Lower lobe of right lung (tissue), 2 donors: ENCODE measurements at places on chromosomes 16 and 17. TPM values are rescaled to one million over a fixed set of nuclear protein-coding genes. Genes with fewer than 3 reads are reported as not detected.

The GRAP gene
- total RNA-seq = 8.5 TPM

DNA sequence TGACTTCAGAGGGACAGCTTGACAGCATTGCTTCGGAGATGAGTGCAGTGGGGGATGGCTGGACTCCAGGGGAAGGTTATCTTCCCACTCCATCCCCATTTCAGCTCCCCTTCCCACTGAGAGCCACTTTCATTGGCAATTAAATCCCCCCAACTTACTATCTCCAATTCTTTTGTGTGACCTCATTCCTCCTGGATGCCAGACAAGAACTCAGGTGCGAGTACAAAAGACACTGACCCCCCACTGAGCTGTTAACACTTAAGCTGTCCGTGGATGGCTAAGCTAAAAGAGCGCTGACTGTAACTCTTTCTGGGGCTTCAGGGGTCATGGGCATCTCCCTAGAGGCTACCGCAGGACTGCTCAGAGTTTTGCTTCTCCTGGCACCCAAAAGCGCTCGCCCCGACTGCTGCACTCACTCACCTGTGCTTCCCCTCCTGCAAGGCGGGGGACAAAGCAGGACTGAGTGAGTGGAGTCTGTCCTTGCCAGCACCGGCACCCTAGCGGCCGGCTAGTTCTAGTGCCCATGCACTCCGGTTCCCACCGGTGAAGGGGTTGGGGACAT lies 44.8 kb upstream of the FBXO47 start:
- H3K27ac ChIP-seq = no peak overlapping the region
- H3K4me3 ChIP-seq = no peak overlapping the region
- H3K36me3 ChIP-seq = no peaks in the 10 kb centered on the region
- H3K4me1 ChIP-seq = peaks cover 13% of the 10 kb centered on the region

GRCh38 chr16:1878256-1878655 lies 6.3 kb upstream of the MEIOB start:
- H3K27me3 ChIP-seq = peaks cover 31% of the 10 kb centered on the region
- H3K4me3 ChIP-seq = no peak overlapping the region
- H3K27ac ChIP-seq = no peak overlapping the region
- H3K4me1 ChIP-seq = no peaks in the 10 kb centered on the region
- DNase-seq = no peak
- H3K36me3 ChIP-seq = no peaks in the 10 kb centered on the region

- DNase-seq = no peak
- peaks cover 42% of the 10 kb centered on the region for H3K36me3 ChIP-seq
Observed at GRCh38 chr16:3474136-3474779, 21.0 kb downstream of the C16orf90 start.

DNA sequence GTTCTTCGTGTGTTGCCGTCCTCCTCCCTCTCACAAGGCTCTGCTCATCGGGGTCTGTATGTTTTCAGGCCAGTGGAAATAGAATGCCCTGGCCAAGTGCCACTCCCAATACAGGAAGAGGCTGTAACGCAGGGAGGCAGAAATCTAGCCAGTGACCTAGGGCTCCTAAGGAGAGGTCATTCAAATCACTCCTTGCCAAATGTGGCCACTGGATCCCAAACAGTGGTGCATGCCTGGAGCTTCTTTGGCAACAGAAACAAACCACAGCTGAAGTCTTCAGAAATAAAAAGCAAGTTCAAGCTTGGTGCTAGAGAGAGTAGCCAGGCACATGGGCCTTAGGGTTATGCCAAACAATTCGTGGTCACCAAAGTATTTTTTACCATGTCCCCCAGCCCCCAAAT lies 66.1 kb downstream of the SMG6 start:
- no peaks in the 10 kb centered on the region for H3K27me3 ChIP-seq
- DNase-seq = no peak
- H3K36me3 ChIP-seq = peaks cover 31% of the 10 kb centered on the region
- peaks cover 36% of the 10 kb centered on the region for H3K4me1 ChIP-seq
- no peak overlapping the region for H3K4me3 ChIP-seq

DNA sequence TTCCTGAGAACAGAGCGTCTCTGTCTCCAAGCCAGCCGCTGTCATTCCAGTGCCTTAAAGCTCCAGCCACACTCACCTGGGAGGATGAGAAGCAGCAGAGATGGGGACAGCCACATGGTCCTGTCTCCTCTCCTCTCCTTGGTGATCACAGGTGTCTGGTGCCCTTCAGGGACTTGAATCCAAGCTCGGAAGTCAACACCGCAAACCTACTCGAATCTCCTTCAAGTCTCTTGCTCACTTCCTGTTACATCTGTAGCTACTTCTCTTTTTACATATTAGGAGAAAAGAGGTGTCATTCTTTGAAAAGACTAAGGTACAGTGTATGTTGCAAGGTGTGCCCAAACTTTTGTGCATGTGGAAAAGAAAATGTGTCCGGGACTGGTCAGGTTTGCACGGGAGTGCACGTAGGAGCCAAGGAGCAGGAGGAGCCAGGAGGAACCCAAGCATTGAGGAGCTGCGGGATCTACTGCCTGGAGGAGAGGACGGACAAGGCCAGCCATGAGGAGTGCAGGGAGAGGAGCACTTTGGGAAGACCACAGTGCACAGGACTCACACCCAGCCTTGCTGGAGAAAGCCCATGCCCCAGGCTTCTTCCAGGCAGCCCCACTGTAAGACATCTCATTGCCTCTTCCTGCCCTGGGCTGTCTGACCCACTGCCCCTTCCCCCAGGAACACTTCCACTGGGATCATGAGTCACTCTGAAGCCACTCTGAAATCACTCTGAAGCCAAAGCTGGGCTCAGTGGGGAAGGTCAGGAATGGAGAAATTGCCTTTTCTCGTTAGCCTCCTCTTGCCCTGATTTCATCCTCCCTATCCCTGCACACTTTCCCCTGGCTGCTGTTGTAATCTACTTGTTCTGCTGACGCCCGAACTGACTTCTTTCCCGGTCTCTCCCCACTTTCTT lies at the start of gene CD300LD:
Gene CD300LD (minus strand): TSS at position 197 of the 904 bp plus-strand sequence. CDS start 81 bp downstream, at position 116.
- peaks cover 8% of the 10 kb centered on the region for H3K27me3 ChIP-seq
- H3K27ac ChIP-seq = no peak within 1 kb of the TSS
- no peak within 1 kb of the TSS for H3K4me3 ChIP-seq
- no peaks in the 10 kb centered on the region for H3K4me1 ChIP-seq

DNA sequence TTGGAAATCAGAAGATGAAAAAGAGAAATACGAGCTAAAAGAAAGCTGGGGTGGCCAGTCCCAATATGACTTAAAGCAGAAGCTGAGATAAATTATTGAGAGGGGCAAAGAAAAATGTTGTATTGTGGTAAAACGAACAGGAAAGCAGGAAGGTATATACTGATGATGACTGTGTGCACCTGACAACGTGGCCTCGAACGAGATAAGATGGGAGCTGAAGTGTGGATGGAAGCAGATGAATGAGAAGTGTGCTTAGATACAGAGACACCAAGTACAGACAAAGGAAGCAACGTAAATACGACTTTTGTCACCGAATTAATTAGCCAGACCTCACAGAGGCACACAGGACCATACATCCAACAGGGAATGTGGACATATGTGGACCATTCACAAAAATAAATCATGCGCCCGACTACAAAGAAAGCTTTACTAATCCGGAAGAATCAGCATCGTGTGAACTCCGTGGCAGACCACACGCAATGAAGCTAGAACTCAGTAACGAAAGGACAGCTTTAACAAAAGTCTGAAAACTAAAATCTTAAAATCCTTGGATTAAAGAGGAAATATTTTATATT lies 218.7 kb downstream of the RPTOR start:
- H3K36me3 ChIP-seq = no peaks in the 10 kb centered on the region
- no peak overlapping the region for H3K4me3 ChIP-seq
- peaks cover 25% of the 10 kb centered on the region for H3K4me1 ChIP-seq
- DNase-seq = no peak

GRCh38 chr16:73714976-73715375 lies 581.6 kb upstream of the PSMD7 start:
- no peak for DNase-seq
- no peaks in the 10 kb centered on the region for H3K4me1 ChIP-seq
- H3K36me3 ChIP-seq = no peaks in the 10 kb centered on the region
- H3K27ac ChIP-seq = no peak overlapping the region
- no peaks in the 10 kb centered on the region for H3K27me3 ChIP-seq
- no peak overlapping the region for H3K4me3 ChIP-seq

- no peak overlapping the region for H3K4me3 ChIP-seq
- peaks cover 17% of the 10 kb centered on the region for H3K4me1 ChIP-seq
- no peaks in the 10 kb centered on the region for H3K27me3 ChIP-seq
- H3K27ac ChIP-seq = no peak overlapping the region
- no peaks in the 10 kb centered on the region for H3K36me3 ChIP-seq
Observed at GRCh38 chr16:4771646-4772045, 4.7 kb upstream of the ZNF500 start.

The TMEM98 gene
- 47.9 TPM for total RNA-seq

The TEKT3 gene
- 2.2 TPM for total RNA-seq
